H4 (cell line): ENCODE measurements at places on chromosomes 13 and 19. TPM values are rescaled to one million over a fixed set of nuclear protein-coding genes. Genes with fewer than 3 reads are reported as not detected.

DNA sequence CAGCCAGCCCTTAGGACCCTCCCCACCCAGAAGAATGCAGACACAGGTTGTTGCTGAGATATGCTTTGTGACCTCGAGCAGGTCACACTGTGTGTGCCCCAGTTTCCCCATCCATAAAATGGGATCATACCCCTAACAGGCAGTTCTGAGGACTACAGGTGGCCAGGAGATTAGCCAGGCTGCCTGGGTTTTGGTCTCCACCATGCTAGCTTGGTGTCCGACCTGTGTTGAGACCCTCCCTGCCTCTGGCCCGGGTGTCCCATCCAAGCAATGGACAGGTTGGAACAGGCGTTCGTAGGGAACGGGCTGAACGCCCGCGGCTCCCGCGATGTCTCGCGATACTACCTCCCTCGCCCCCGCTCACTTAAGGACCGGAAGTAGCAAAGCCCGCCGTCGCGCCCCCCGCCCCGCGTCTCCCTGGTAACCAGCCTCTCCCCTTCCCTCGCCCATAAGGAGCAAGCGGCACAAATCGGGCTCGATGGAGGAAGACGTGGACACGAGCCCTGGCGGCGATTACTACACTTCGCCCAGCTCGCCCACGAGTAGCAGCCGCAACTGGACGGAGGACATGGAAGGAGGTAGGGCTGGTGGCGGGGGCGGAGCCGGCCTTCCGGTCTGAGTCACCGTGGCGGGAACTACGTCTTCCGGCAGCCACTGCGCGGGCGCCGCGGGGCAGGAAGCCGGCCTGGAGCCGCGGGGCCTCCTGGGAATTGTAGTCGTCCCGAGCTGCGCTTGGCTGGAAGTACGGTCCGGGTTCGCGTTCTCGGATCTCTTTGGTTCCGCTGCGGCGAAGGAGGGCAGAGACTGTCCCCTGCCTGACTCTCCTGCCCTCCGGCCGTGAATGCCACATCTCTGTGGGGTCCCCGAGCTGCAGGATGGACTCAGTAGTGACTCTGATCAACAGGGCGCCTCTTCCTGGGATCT, 45.4 kb downstream of the SMIM24 start:
- peak; percentile 85 for DNase-seq

GRCh38 chr13:45473627-45474026, 8.9 kb downstream of the COG3 start:
- DNase-seq = no peak

DNA sequence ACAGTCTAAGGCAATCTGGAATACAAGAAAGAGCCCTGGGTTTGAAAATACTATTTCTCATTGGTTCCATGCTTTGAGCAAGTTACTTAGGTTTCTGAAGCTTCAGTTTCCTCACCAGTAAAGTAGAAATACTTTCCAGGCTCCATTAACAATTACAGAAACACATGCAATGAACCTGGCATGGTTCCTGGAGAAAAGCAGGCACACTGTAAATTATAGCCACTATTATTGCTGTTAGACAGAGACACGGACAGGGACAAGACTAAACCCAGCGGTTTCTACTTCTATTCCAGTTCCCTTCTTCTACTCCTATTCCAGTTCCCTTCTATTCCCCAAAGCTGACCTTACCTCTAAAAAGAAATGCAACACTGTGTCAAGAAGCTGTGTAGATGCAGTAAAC, 41.2 kb downstream of the MIPEP start:
- no peak for DNase-seq

GRCh38 chr13:43058318-43058674, 34.9 kb downstream of the DNAJC15 start:
- peak; percentile 80 for DNase-seq

DNA sequence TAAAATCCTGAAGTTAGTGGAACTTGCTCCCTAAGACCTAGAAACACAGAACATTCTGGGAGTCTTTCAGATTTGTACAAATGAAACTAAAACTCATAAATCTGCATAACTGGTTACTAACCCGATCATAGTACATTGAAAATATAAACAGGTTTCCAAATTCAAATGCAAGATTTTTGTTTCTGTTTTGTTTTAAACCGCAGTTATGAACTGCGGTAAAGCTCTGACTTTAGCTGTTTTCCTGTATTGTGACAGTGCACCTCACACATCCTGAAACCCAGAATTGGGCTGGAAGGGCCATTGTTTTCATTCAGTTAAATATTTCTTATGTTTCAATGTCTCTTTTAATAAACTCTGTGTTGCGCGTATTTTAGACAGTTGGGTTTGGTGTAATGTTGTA, 204.7 kb downstream of the SHISA2 start:
- DNase-seq = no peak

- DNase-seq = peak; percentile 3
These were observed 1236.8 kb upstream of the SPRY2 start for GRCh38 chr13:81577601-81578195.

DNA sequence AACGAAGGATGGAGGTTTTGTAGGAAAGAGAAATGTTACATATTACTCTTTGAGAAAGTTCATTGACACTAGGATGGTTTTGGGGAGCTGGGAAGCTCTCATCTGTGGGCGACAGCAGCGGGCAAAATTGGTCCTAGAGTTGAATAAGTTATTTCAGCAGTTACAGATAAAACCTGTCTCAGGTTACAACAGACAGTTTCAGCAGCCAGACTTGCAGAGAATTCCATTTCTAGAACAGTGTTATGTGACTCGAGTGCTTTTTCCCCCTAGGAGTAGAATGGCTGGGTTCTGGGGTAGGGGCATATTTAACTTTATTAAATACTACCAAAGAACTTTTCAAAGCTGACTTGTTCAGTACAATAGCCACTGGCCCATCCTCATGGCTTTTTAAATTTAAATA, 46.7 kb upstream of the UBL3 start:
- no peak for DNase-seq

DNA sequence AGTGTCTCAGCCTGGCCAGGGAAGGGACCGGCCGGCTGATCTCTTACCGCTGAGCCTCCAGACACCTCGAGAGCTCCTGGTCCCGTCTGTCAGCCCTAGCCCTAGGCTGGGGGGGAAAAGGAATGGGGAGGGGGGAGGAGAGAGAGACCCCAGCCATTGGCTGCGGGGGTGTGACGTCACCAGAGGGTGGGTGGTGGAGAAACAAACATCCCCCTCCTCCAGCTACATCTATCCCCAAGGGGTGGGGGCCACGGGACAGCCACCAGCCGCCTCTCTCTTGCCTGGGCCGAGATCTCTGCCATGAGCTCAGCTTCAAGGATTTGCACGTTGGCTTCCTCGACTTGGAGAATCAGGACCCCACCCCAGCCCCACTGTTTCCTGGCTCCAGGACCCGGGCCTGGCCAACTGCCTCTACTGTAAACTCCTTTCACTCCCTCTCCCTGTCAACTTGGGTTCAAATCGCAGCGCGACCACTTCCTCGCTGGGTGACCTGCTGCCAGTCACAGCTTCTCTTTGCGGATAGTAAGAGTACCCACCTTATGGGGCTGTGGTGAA, at the start of gene PRX:
Gene PRX, minus strand, starts transcription at position 88 of the 555 bp plus-strand sequence. CDS start 5,446 bp downstream, outside the sequence.
- no peak for DNase-seq

- DNase-seq = peak; percentile 17
These were observed 38.2 kb upstream of the GJB6 start for GRCh38 chr13:20270163-20270865.

Gene ZDHHC20
- 39.3 and 48.2 TPM in 2 replicates for total RNA-seq

Gene ADGRE3
- not detected in 2 replicates for total RNA-seq

Gene SNAPC2
- 23.5 and 27.0 TPM in 2 replicates for total RNA-seq

Gene ZNF667
- total RNA-seq = 2.9 and 6.4 TPM in 2 replicates

Gene RGS9BP
- total RNA-seq = 0.12 and 0.45 TPM in 2 replicates
